Sciatic nerve (tissue), 2 donors: ENCODE measurements at places on chromosomes 6 and 20. TPM values are rescaled to one million over a fixed set of nuclear protein-coding genes. Genes with fewer than 3 reads are reported as not detected.

The WFDC2 gene
- 4.1 TPM for total RNA-seq

The RNF144B gene
- total RNA-seq, result 19.0 TPM

The TCFL5 gene
- total RNA-seq, result 14.6 TPM

The DLL1 gene
- 15.4 TPM for total RNA-seq

The GABRR2 gene
- 1.7 TPM for total RNA-seq

The TM9SF4 gene
- total RNA-seq, result 42.9 TPM

The TTPAL gene
- total RNA-seq, result 8.5 TPM

The ZNF391 gene
- 7.1 TPM for total RNA-seq

The SOBP gene
- 18.5 TPM for total RNA-seq

The RAD21L1 gene
- total RNA-seq, result not detected

The TEAD3 gene
- total RNA-seq, result 20.5 TPM

The FAM8A1 gene
- 35.2 TPM for total RNA-seq

The PNPLA1 gene
- total RNA-seq, result 0.22 TPM

The TGM3 gene
- not detected for total RNA-seq

The SLC24A3 gene
- 2.0 TPM for total RNA-seq

The FAM83B gene
- not detected for total RNA-seq
